ENCODE measurements at places on chromosomes 11 and 22.

DNA sequence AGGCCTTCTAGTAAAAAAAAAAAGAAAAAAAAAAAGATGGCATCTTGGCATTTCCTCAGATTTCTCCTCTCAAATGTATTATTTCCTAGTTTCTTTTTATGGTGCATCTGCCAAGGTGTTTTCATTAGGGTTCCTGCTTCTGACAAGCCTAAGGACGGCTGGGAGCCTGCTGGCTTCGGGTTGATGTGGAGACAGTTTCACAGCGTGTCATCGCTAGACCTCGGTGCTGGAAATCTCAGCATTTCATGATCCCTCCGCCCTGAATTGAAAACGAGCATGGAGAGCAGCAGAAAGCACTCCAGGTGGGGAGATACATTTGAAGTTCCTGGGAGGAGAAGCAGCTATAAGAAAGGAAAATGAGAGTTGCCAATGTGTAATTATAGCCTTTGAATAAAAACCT lies 283.9 kb upstream of the CNTN5 start:
- H3K27ac ChIP-seq = no peak overlapping the region
- H3K4me3 ChIP-seq = no peak overlapping the region
- no peak for DNase-seq
- H3K27me3 ChIP-seq = no peaks in the 10 kb centered on the region
- no peaks in the 10 kb centered on the region for H3K4me1 ChIP-seq
- H3K36me3 ChIP-seq = no peaks in the 10 kb centered on the region

DNA sequence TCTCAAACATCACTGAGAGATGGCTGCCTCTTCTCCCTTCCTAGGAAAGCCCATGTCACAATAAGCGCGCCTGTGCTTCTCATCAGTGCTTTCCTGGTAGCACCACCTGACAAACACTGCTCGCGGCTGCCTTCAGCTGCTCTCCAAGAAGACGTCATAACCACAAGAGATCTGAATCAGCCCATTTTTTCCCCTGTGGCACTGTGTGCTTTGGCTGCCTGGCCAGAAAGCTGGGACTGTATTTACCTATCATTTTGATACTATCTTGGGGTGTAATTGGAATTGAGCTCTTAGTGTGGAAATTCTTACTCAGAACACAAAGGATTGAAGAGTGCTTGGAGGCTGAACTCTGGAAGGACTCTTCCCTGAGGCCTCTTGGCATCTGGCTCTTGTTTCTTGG lies 50.3 kb upstream of the EHF start:
- peaks cover 19% of the 10 kb centered on the region for H3K27me3 ChIP-seq
- no peak for DNase-seq
- H3K4me3 ChIP-seq = no peak overlapping the region
- no peaks in the 10 kb centered on the region for H3K4me1 ChIP-seq

DNA sequence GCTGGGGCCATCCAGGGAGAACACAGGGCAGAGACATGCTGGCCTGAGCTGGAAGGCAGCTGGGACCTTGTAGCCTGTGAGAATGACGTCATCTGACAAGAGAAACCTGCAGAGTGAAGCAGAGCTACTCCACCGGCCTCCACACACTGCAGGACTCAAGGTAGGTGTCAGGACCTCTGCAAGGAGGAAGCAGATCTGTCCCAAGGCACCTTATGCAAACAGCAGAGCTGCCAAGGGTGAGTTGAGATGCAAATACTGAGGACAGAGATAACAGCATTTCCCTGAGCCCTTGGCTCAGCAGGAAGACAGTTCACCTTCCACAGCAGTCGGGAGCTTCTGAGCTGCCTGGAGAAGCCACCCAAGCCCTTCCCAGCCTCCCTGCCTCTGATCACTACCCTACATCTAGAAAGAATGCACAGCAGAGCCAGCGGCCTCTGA lies 51.9 kb upstream of the IGSF9B start:
- no peak overlapping the region for H3K4me3 ChIP-seq
- H3K4me1 ChIP-seq = no peaks in the 10 kb centered on the region
- no peak for DNase-seq
- H3K27me3 ChIP-seq = peaks cover 6% of the 10 kb centered on the region

GRCh38 chr11:25612806-25613205 lies 719.1 kb upstream of the ANO3 start:
- H3K4me1 ChIP-seq = no peaks in the 10 kb centered on the region
- H3K4me3 ChIP-seq = no peak overlapping the region
- no peaks in the 10 kb centered on the region for H3K27me3 ChIP-seq
- H3K36me3 ChIP-seq = no peaks in the 10 kb centered on the region
- DNase-seq = no peak
- no peak overlapping the region for H3K27ac ChIP-seq

- no peak for DNase-seq
- no peak overlapping the region for H3K4me3 ChIP-seq
- peaks cover 2% of the 10 kb centered on the region for H3K36me3 ChIP-seq
- H3K27me3 ChIP-seq = no peaks in the 10 kb centered on the region
These were observed 63.7 kb downstream of the PPP6R3 start for GRCh38 chr11:68524213-68524612.

DNA sequence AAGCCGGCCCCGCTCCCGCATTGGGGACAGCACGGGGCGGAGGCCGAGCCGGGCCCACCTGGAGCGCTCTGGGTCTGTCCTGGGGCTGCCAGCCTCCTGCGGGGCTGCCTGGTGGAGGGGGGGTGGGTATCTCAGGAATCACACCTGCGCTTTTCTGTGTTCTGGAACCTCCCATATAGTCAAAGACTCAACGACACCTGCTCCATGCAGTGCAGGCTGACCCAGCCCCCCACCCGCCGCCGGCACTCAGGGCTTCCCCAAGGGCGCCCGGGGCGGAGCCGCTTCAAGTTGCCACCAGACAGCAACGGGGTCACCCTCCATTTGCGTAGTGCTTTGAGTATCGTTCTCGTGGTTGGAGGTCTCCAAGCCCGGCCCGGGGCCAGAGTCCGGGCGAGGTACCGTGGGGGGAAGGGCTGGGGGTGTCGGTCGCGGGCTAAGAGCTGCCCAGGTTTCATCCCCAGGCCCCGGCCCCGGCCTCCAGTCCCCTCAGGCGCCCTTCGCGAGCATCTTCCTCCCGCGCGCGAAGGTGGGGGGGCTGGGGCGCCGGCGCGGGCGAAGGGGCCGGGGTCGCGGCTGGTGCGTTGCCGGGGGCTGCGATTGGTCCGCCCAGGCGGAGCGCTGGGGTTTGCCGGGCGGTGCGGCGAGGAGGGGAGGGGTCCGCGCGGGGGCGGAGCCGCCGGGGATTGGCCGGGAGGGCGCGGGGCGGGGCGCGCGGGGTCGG lies 6.6 kb downstream of the TSPAN4 start:
- H3K27me3 ChIP-seq = peaks cover 70% of the 10 kb centered on the region
- H3K4me3 ChIP-seq = peak overlapping the region; percentile 74
- DNase-seq = peak; percentile 25

DNA sequence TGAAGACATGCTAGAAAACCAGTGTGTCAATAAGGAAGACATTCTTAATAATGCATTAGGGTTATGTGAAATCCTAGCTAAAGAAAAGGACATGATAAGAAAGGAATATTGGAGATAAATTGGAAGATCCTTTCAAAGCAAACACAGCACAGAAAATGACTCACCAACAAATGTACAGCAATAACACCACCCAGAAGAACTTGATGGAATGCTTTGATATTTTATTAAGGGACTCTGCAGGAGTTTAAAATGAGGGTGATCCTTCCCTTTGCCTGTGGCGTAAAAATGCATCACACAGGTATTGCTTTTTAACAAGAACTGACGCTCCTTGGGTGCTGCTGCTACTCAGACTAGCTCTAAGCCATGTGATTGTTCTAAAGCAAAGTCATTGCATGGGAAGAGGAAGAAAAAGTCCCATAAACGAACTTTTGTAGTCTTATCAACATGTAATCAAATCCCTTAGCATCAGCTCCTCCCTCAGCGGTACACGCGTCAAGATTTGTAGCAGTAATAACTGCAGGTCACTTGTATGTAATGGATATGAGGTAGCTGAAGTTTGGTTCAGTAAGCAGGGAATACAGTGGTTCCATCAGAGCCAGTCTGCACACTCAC lies 48.4 kb upstream of the EED start:
- DNase-seq = no peak
- H3K27me3 ChIP-seq = no peaks in the 10 kb centered on the region
- peaks cover 10% of the 10 kb centered on the region for H3K4me1 ChIP-seq

DNA sequence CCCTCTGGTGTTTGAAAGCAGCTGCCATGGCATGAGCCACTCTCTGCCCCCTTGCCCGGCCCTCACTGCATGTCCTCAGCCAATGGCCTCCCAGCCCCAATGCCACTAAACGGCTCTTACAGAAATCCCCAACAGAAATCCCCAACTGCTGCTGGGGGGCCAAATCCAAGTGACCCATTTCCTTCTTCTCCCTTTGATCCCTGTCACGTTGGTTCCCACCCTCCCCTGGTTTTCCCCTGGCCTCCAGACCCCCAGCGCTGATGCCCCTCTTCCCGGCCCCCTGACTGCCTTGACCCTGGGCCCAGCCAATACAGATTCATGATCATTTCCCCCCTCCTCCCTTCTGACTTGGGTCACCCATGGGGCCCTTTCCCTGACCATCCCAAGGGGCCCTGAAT lies 30.9 kb downstream of the IGLL1 start:
- H3K4me3 ChIP-seq = no peak overlapping the region
- DNase-seq = no peak
- no peak overlapping the region for H3K27ac ChIP-seq
- H3K4me1 ChIP-seq = no peaks in the 10 kb centered on the region

DNA sequence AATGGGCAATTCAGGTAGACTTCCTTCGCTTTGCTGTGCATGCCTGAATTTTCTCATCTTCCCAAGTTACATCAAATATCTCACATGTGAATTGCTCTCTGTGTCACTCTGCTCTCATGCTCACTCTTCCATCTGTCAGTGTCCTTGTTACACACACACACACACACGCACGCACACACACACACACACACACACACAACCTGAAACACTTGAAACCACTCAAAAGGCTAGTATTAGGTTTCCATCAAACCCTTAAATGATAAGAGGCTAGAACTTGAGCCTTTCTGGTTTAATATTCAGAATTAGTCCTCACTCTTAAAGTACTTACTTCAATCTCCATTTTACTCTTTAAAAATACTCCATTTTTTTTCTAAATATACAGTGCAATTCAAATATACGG lies 282.4 kb downstream of the C11orf87 start:
- no peaks in the 10 kb centered on the region for H3K4me1 ChIP-seq
- no peaks in the 10 kb centered on the region for H3K27me3 ChIP-seq
- no peak overlapping the region for H3K4me3 ChIP-seq
- no peaks in the 10 kb centered on the region for H3K36me3 ChIP-seq
- DNase-seq = no peak
- no peak overlapping the region for H3K27ac ChIP-seq

DNA sequence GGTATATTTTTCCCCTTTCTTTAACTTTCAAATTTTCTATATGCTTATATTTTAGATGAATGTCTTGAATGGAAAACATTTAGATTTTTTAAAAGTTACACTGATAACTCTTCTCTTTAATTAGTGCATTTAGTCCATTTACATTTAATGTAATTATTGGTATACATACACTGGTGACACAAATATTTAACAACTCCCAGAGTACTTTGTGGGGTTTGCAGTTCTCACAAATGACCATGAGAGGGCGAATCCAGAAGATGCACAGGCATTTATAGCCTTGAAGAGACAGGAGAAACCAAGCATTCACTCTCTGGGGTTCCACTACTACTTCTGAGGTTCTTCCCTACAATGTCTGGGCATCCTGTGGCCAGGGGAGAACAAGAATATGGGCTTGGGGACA lies 125.1 kb downstream of the TIMP3 start:
- no peaks in the 10 kb centered on the region for H3K36me3 ChIP-seq
- no peaks in the 10 kb centered on the region for H3K4me1 ChIP-seq
- H3K27ac ChIP-seq = no peak overlapping the region
- no peak overlapping the region for H3K4me3 ChIP-seq
- H3K27me3 ChIP-seq = no peaks in the 10 kb centered on the region

GRCh38 chr11:121767433-121767832 lies 314.7 kb upstream of the SORL1-AS1 start:
- H3K4me3 ChIP-seq = no peak overlapping the region
- H3K36me3 ChIP-seq = no peaks in the 10 kb centered on the region
- H3K27ac ChIP-seq = no peak overlapping the region
- no peaks in the 10 kb centered on the region for H3K27me3 ChIP-seq

DNA sequence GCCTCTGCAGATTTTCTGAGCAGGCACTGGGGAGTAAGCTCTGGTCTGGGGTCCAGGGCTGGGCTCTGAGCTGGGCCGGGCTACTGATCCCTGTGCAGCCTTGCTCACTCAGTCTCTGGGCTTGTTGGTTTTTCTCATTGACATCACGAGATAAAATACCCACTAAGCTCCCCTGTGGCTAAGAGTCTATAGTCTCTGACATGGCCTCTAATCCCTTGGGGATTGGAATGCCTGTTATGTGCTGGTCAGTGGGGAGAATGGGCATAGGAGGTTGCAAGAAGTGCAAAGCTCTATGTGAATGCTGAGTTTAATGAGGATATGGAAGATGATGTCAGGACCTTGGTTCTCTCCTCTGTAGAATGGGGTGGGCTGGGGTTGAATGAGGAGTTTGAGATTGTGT lies 23.3 kb downstream of the ELF5 start:
- no peaks in the 10 kb centered on the region for H3K36me3 ChIP-seq
- H3K27me3 ChIP-seq = no peaks in the 10 kb centered on the region
- DNase-seq = no peak

DNA sequence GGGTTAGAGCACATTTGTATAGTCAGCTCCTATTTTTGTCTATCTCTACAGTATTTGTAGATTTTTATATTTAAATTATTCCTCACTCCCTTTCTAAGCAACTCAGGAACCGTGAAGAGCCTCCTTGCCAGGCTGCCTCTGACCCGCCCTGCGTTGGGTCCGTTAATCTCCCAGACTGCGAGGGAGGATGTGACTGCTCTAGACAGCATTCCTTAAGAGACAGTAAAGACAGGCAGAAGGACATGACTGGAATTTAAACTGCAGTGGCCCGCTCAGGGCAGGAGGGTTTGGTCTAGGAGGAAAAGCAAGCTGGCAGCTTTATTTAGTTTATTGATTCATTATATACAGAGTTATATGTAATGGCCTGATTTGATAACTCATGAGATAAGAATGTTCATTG lies 413.7 kb downstream of the TMEM135 start:
- H3K27me3 ChIP-seq = no peaks in the 10 kb centered on the region
- no peak overlapping the region for H3K4me3 ChIP-seq
- H3K36me3 ChIP-seq = no peaks in the 10 kb centered on the region
- no peak overlapping the region for H3K27ac ChIP-seq
